Thymus (tissue), 14 donors: ENCODE measurements at places on chromosomes 12 and 14. TPM values are rescaled to one million over a fixed set of nuclear protein-coding genes. Genes with fewer than 3 reads are reported as not detected.

The AQP6 gene
- not detected for total RNA-seq

The CAMKK2 gene
- total RNA-seq, result 11.2 TPM

The GLIPR1L1 gene
- total RNA-seq, result not detected

The PDZRN4 gene
- total RNA-seq, result 0.14 TPM

The CLEC1B gene
- 0.19 TPM for total RNA-seq

The PTGER2 gene
- 2.5 TPM for total RNA-seq

The TDRD9 gene
- 0.76 TPM for total RNA-seq

The FGFR1OP2 gene
- total RNA-seq, result 56.0 TPM

The POTEM gene
- not detected for total RNA-seq

The POTEG gene
- total RNA-seq, result not detected

The OAS2 gene
- total RNA-seq, result 45.8 TPM

The STAC3 gene
- 2.1 TPM for total RNA-seq

The DPPA3 gene
- total RNA-seq, result 0.19 TPM

The PLEKHD1 gene
- 0.09 TPM for total RNA-seq

The YEATS4 gene
- total RNA-seq, result 45.7 TPM

The SLC17A8 gene
- 3.0 TPM for total RNA-seq

The DIP2B gene
- 12.7 TPM for total RNA-seq

The FOXG1 gene
- total RNA-seq, result 1.9 TPM

The GDF3 gene
- 0.24 TPM for total RNA-seq

The MYL2 gene
- 0.42 TPM for total RNA-seq

The ADGRD1 gene
- 0.94 TPM for total RNA-seq

The FOXJ2 gene
- total RNA-seq, result 4.4 TPM

The SRRM4 gene
- total RNA-seq, result under 0.01 TPM

The TM7SF3 gene
- 67.0 TPM for total RNA-seq

The C12orf42 gene
- total RNA-seq, result 1.6 TPM

The AICDA gene
- total RNA-seq, result 0.42 TPM

The GUCY2C gene
- total RNA-seq, result under 0.01 TPM

The KCNC2 gene
- 0.05 TPM for total RNA-seq

The KRT83 gene
- 0.33 TPM for total RNA-seq

The CMTM5 gene
- total RNA-seq, result 0.05 TPM

The TBX3 gene
- 1.4 TPM for total RNA-seq

The RAD9B gene
- 1.0 TPM for total RNA-seq

The MSI1 gene
- total RNA-seq, result 0.05 TPM

The KIF26A gene
- total RNA-seq, result 1.7 TPM

The GPR84 gene
- 0.57 TPM for total RNA-seq
